ENCODE measurements at places on chromosomes 11 and 22.
A peak's percentile ranks its signal among the peaks of the same experiment; 100 is the strongest.

DNA sequence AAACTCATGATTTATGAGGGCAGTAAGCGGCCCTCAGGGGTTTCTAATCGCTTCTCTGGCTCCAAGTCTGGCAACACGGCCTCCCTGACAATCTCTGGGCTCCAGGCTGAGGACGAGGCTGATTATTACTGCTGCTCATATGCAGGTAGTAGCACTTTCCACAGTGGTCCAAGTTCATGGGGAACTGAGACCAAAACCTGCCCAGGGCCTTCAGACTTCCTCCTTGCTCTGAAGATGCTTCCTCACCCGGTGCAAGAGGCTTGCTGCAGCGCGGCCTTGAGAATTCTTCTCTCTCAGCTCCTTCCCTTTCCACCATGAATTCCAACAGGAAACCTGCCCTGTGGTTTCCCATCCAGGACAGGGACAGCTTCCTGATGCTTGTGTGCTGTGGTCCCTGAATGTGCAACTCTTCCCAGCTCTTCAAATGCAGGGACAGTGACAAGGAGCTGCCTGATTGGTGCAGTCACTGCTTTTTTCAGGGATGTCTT is 53.9 kb downstream of the GGTLC2 start:
- DNase-seq = no peak

DNA sequence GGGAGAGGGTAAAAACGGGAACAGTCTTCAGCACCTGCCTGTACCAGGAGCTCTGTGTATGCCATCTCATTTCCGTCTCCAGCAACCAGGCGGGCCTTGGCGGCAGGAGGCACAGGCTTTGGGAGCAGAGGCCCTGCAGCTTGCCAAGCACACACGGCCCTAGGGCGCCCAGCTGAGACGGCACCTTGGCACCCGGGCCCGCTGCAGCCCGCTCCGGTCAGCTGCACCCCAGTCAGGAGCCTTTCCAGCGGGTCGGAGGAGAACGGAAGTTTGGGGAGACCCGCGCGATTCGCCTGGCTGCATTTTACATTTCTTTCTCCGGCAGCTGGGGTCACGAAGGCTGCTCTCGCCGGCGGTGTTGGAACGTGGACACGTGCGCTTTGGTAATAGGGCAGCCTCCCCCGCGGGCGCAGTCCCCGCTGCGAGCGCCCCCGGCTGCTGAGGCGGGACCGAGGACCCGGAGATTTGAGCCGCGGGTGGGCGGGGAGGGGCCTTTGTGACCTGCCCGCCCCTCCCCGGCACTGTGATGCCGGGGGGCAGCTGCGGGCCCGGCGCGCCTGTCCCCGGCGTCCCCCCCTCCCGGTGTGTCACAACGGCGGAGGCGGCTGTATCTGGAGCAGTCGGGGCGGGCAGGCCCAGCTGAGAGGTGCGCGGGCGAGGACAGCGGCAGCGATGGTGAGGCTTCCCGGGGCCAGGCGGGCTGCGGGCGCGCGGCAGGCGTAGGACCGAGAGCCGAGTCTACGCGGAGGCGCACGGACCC is at the start of gene TUBA8:
Gene TUBA8, plus strand, starts transcription at position 616 of the 760 bp plus-strand sequence. Its CDS starts 57 bp downstream, at position 673.
- DNase-seq = peak; percentile 6

GRCh38 chr22:20019661-20020532 is 1.0 kb upstream of the TANGO2 start:
- DNase-seq = no peak

DNA sequence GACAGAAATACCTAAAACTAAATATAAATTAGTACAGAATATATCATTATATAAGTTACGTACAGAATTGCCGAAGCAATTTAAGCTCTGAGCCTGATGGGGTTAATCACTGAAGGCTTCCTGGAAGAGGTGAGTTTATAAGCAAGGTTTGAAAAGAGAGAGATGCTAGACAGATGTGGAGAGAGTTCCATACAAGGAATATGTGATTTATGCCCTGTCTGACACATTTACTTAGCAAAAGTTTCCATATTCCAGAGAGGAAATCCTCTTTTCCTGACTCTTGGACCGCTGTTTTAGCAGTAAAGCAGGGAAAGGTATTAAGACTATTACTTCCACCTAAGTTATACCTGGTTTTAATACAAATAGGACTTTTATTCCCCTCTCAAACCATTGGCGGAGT is 65.1 kb downstream of the DBX1 start:
- no peak for DNase-seq

DNA sequence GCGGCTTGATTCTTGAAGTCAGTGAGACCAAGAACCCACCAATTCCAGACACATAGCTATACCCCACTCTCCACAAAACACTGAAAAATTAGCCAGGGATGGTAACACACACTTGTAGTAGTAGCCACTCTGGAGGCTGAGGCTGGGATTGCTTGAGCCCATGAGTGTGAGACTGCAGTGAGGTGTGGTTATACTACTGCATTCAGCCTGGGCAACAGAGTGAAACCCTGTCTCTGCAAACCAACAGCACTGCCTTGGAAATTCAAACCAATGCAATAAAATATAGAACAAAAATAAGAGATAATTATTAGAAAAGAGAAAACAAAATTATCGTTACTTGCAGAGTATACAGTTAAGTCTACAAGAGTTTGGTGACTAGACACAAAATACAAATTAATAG is 20.2 kb upstream of the PRDM10 start:
- no peak for DNase-seq

DNA sequence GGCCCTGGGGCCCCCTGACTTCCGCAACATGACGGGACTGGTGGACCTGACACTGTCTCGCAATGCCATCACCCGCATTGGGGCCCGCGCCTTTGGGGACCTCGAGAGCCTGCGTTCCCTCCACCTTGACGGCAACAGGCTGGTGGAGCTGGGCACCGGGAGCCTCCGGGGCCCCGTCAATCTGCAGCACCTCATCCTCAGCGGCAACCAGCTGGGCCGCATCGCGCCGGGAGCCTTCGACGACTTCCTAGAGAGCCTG is 992 bp downstream of the LRFN4 start:
- DNase-seq = no peak

- peak; percentile 77 for DNase-seq
Measured at GRCh38 chr11:13772223-13773046, 104.0 kb downstream of the FAR1 start.

GRCh38 chr11:44006917-44007361 is 40.8 kb upstream of the ACCSL start:
- no peak for DNase-seq

DNA sequence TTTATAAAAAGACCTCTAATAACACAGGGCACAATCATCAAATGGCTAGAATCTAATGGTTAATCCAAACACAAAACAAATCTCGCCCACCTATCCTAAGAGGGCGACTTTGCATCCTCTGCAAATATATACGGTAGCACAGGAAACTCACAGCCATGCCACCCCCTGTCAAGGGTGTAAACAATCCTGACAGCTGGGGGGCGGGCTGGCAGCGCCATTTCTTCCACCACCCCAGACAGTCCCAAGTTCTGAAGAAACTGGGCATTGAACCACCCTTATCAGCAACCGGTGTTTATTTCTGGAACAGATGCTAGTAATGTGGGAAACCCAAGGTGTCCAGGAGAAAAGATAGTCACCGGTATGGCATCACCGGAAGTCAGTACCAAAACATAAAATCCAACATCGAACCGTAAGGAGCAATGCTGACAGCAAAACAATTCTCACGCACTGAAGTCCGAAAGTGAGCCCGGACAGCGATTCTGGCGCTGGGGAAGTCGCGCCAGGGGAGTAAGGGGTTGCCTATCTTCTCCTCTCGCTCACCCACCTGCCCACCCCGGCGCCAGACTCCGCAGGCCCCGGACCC is 825 bp downstream of the FBXO3 start:
- peak; percentile 6 for DNase-seq

- DNase-seq = no peak
Measured at GRCh38 chr11:27024865-27025264, 15.8 kb upstream of the BBOX1 start.

DNA sequence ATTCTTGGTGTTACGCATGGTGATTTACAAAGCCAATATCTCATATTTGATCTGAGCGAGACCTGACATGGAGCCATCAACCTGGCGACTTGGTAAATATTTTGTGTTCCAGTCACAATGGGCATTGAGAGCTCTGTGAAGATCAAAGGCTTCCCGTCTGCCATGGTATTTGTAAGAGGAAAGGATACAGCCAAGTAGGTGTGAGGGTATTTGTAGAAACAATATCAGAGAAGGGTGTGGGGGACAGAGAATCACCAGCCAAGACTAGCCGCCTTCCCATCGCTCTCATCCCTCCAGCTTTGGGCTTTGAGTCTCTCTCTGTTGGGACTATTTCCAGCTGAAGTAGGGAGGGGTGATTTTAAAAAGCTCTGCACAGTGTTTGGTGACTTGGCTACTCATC is 173.4 kb upstream of the BDNF start:
- DNase-seq = no peak

- no peak for DNase-seq
Measured at GRCh38 chr11:72595292-72595684, 78.9 kb downstream of the PDE2A start.

DNA sequence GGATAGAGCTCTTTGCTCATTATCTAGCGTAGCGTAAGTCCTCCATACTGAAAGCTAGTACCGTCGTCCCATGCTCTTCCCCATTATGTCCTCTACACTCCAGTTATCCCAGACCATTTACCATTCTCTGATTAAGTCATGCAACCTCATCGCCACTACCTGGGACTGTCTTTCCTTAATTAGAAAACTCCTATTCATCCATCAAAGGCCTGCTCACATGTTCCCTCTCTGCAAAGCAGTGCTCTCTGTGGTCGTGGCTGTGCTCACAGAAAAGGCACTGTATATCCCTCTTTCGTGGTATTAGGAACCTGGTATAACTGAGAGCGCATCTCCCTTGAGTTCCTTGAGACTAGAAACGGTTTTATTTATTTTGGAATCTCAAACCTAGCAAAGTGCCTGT is 253.3 kb downstream of the KIRREL3 start:
- DNase-seq = no peak

- peak; percentile 50 for DNase-seq
Measured at GRCh38 chr22:45179276-45180049, 15.7 kb downstream of the NUP50 start.

DNA sequence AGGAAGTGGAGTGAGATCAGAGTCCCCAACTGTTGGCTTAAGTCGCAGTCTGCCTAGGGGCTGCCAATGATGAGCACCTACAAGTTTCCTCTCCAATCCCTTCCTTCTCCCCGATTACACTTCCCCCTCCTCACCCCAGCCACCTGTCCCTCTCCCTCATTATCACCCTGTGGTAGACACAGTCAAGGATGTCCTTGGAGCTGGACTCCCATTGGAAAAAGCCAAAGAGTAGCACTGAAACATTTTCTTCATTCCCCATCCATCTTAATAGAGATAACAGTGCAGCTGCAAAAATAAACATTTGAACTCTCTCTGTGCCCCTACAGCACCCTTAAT is 146.2 kb downstream of the DBX1 start:
- no peak for DNase-seq

DNA sequence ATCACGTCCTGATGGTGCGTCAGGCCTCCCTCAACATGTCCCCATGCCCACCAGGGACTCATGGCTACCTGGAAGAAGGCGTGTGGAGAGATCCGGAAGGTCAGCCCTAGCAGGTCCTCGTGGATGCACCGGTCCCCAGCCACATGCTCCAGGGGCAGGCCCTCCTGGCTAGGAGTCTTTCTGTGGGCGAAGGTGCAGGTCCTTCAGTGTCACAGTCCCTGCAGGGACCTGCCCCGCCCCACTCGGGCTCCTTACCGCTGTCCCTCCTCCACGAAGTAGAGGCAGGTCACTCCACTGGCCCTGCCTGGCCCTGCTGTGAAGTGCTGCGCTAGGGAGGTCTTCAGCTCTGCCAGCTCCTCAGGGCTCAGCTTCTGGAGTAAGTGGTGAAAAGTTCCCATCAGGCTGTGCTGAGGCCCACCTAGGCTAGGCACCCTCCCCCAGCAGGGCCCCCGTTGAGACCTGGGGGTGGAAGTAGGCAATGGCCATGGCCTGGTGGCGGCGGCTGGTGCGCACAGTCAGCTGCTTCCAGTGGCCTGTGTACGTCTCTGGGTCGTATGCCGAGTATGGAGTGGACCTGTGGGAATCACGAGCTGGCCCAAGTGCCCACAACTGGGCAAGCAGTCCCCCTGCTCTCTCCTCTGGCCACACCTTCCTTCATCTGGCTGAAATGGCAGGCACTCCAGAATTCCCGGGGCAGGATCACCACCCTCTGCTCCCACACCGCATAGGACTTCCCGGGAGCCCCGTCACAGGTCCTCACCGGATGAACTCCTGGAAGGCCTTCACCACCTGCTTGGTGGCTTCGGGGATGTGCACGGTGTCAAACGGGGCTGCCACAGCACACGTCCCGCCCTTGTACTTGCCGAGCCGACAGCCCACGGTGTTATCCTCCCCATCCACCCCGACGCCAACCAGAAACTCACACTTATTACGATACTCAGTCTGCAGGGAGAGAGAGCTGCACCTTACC is 1.1 kb upstream of the RANBP1 start:
- no peak for DNase-seq

DNA sequence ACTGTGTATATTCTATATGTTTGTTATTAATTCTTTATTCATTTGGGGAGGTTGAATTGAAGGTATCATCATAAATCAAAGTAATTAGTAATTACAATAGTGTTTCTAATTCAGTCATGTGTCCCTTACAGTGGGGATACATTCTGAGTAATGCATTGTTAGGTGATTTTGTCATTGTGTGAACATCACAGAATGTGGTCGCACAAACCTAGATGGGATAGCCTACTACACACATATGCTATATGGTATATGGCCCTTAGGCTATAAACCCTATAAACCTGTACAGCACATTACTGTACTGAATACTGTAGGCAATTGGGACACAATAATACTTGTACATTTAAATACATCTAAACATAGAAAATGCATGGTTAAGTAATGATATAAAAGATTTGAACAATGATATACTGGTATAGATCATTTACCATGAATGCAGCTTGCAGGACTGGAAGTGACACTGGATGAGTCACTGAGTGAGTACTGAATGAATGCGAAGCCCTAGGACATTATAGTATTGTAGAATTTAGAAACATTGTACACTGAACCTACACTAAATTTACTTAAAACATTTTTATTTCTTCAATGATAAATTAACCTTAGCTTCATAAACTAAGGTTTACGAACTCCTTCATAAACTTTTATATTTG is 936.2 kb upstream of the CHORDC1 start:
- no peak for DNase-seq

- DNase-seq = peak; percentile 54
Measured at GRCh38 chr11:124793466-124794278, 6.5 kb downstream of the MSANTD2 start.

DNA sequence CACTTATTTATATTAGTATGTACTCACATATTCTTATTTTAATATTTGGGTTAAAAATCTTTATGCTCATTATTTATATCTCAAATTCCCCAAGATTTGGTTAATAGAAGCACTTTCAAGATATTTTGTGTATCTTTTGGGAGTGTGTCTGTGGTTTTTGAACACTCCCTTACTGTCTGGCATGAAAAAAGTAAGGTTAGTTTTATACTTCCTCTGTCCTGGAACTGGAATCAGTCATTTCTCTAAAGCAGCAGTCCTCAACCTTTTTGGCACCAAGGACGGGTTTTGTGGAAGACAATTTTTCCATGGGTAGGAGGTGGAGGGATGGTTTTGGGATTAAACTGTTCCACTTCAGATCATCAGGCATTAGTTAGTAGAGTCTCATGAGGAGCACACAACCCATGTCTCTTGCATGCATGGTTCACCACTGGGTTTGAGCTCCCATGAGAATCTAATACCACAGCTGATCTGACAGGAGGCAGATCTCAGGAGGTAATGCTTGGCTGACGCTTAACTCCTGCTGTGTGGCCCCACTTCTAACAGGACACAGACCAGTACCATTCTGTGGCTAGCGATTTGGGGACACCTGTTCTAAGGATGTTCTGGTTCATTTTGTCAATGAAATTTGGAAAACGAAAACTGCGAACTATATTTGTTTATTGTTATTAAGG is 60.2 kb downstream of the CASP12 start:
- no peak for DNase-seq

GRCh38 chr22:36311386-36312085 is 58.6 kb downstream of the APOL1 start:
- no peak for DNase-seq

Measured in CD4-positive, alpha-beta T cell treated with Interleukin-1 beta for 1 hour (primary cell).